ENCODE measurements at places on chromosomes 7 and 10.
A peak's percentile ranks its signal among the peaks of the same experiment; 100 is the strongest.

DNA sequence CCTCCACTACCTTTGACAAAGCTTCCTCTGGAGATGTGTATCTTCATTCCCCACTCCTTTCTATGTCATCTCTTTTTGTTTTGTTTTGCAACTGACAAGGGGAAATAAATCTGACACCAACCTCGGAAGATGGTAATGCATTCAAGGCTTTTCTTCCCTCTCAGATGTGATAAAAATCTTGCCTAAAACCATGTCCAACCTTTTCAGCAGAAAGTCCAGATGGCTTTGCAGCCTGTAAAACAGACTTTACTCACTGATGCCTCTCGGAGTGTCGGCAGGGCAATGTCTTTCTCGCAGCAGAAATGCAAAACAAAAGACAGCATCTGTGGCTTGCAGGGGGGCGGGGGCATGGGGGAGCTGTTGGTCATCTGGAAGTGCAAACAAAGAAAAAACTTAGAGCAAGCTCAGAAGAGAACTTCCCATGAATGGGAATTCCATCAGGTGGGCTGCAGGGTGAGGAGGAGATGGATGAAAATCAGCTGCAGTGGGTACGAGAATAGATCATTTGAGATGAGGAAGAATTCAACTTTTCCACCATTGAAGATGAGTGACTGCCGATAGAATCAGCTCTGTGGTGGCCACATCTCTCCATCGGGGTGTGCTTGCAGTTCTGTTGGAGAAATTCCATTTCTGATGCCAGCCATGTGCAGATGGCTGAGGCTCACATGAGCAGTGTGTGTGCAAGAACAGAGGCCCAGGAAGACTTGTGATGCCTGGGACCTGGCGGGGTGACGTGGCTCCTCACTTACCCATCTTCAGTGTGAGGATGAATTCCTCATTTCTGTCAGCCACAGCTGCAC lies 237.7 kb downstream of the WDR37 start:
- DNase-seq, result no peak
- no peaks in the 10 kb centered on the region for H3K36me3 ChIP-seq
- H3K4me1 ChIP-seq, result no peaks in the 10 kb centered on the region
- H3K27ac ChIP-seq, result no peak overlapping the region

DNA sequence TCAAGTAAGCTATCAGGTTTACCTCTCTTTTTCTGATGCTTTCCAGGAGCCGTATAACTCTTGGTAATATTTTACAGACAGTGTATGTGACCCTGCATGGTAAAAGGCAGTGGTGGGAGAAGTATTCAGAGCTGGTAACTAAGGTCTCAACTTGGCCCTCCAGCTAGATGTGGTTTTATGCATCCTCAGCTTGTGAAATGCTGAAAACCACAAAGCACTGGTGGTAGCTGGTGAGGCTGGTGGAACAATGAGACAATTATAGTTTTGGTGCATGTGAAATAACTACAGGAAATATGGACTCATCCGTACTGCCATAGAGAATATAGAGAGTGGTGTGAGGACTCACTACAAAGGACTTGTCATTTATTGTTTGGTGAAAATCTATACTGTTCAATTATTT lies 383.0 kb upstream of the PCDH15 start:
- no peak for DNase-seq
- no peaks in the 10 kb centered on the region for H3K36me3 ChIP-seq
- no peak overlapping the region for H3K27ac ChIP-seq

GRCh38 chr10:101489355-101489754 lies 98.7 kb downstream of the POLL start:
- H3K27ac ChIP-seq, result no peak overlapping the region
- DNase-seq, result no peak
- H3K27me3 ChIP-seq, result no peaks in the 10 kb centered on the region
- H3K36me3 ChIP-seq, result no peaks in the 10 kb centered on the region

GRCh38 chr7:77321300-77321699 lies 94.8 kb downstream of the GSAP start:
- no peak for DNase-seq
- no peaks in the 10 kb centered on the region for H3K36me3 ChIP-seq
- no peaks in the 10 kb centered on the region for H3K27me3 ChIP-seq
- H3K4me3 ChIP-seq, result no peak overlapping the region
- no peaks in the 10 kb centered on the region for H3K4me1 ChIP-seq
- no peak overlapping the region for H3K27ac ChIP-seq

DNA sequence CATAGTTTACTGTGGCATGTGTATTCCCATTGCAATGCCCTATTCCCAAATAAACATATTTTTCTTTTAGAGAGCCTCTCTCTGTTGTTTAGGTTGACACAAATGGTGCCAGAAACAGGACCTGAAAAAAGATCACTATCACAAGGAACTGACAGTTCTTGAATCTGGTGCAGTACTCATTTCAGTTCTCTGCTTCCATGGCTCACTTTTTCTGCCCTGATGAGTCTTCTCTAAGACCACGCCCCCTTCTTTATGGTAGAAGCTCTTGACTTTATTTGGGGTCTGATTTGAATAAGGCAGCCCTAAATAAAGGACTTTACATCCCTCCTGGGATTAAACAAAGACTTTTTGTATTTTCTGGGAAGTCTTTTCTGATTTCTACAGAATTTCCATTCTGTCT lies 3.5 kb upstream of the CCDC126 start:
- H3K4me1 ChIP-seq, result no peaks in the 10 kb centered on the region
- H3K27me3 ChIP-seq, result no peaks in the 10 kb centered on the region
- DNase-seq, result no peak

DNA sequence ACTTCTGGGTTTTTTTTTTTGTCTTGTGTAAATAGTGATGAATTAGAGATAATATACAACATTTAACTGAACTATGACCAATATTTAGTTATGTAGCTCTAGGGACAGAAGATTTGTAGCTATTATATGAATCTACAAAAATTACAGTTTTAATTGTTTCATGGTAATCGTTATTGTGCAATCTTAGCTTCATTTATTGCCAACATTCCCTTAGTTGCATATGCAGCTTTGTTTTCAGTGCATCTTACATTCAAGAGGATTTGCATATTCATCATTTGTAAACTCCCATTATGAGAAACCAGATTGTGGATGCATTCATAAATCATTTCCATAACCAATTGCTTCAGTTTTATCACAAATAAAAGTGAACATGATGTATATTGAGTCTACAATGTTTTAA lies 68.8 kb downstream of the MALRD1 start:
- H3K27ac ChIP-seq, result no peak overlapping the region
- no peaks in the 10 kb centered on the region for H3K36me3 ChIP-seq
- H3K4me3 ChIP-seq, result no peak overlapping the region
- H3K27me3 ChIP-seq, result no peaks in the 10 kb centered on the region
- H3K4me1 ChIP-seq, result no peaks in the 10 kb centered on the region
- DNase-seq, result no peak

GRCh38 chr10:109982123-109982522 lies 25.7 kb upstream of the ADD3 start:
- no peak overlapping the region for H3K4me3 ChIP-seq
- H3K27ac ChIP-seq, result peak overlapping the region; percentile 54
- H3K36me3 ChIP-seq, result no peaks in the 10 kb centered on the region
- no peaks in the 10 kb centered on the region for H3K4me1 ChIP-seq
- no peak for DNase-seq

DNA sequence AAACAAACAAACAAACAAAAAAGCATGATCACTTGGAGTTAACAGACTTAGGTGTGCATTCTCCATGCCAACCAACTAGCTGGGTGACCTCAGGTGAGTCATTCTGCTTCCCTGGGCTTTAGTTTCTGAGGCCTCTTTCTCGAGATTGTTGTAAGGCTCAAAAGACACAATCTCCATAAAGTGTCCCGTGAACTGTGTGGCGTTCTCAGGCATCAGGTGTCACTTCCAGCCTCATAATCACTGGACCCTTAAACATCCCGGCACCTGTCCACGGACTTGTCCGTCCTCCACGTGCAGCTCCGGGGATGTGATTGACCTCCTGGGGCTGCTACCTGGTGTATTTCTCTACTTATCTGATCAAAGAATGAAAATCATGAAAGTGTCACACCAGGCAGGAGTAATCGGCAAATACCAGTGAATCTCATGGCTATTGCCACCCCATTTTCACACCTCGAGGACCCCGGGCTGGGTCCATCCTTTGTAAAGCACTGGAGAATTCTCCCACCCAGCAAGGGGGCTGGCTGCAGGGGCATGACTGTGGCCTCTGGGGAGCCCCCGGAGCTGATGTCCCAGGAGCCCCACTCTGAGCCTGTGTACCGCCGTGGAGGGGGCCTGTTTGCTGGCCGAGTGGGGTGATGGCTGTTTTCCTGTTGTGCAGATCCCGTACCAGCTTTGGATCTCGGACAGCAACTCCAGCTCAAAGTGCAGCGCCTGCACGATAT lies 189.8 kb upstream of the SH2B2 start:
- H3K4me1 ChIP-seq, result peaks cover 5% of the 10 kb centered on the region
- peak; percentile 49 for DNase-seq
- no peak overlapping the region for H3K4me3 ChIP-seq
- peaks cover 17% of the 10 kb centered on the region for H3K36me3 ChIP-seq
- no peaks in the 10 kb centered on the region for H3K27me3 ChIP-seq
- no peak overlapping the region for H3K27ac ChIP-seq

- H3K27ac ChIP-seq, result no peak overlapping the region
- no peak overlapping the region for H3K4me3 ChIP-seq
- H3K4me1 ChIP-seq, result peaks cover 22% of the 10 kb centered on the region
- H3K36me3 ChIP-seq, result no peaks in the 10 kb centered on the region
- peak; percentile 52 for DNase-seq
Observed at GRCh38 chr7:1810961-1811849, 141.1 kb downstream of the ELFN1 start.

GRCh38 chr7:51242007-51242691 lies 74.5 kb downstream of the COBL start:
- H3K27ac ChIP-seq, result no peak overlapping the region
- H3K4me3 ChIP-seq, result no peak overlapping the region
- H3K36me3 ChIP-seq, result no peaks in the 10 kb centered on the region
- DNase-seq, result no peak
- no peaks in the 10 kb centered on the region for H3K27me3 ChIP-seq
- H3K4me1 ChIP-seq, result peaks cover 10% of the 10 kb centered on the region

- H3K36me3 ChIP-seq, result no peaks in the 10 kb centered on the region
- no peak for DNase-seq
- H3K27ac ChIP-seq, result no peak overlapping the region
- H3K4me3 ChIP-seq, result no peak overlapping the region
- H3K27me3 ChIP-seq, result no peaks in the 10 kb centered on the region
Observed at GRCh38 chr10:5947471-5948207, 29.7 kb downstream of the IL15RA start.

DNA sequence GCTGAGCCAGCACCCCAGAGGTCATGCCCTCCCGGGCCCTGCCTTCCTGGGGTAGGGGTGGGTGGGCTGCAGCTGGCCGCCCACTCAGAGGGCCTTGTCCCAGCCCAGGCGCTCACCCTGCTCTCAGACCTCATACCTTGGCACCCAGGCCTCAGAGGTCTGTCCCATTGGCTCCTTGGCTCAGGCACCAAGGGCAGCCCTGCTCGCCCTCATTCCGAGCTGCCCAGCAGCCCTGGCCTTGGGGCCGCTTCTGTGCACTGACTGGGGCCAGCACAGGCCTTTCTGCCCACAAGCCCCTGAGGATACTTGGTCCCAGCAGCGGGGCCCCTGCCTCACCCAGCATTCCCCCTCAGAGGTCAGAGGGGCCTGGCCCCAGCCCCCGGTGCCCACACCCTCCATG lies 34.3 kb downstream of the YKT6 start:
- H3K27me3 ChIP-seq, result no peaks in the 10 kb centered on the region
- no peak overlapping the region for H3K27ac ChIP-seq
- no peak for DNase-seq

DNA sequence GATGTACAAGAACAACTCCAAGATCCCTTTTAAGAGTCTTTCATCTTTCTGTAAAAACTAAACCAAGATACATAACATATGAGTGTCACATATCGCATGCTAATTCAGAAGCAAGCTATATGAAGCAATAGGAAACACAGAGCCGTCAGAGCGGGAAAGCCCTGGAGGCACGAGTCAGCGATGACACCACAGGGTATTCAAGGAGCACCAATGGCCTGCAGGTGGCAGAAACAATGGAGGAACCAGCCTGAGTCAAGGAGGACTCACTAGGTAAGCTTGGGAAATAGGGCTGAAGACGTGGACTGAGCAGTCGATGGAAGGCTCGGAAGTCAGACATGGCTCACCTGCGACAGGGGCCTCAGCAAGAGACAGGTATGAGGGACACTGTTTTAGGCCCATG lies 214.4 kb downstream of the FAM107B start:
- H3K27ac ChIP-seq, result no peak overlapping the region
- DNase-seq, result no peak
- H3K4me3 ChIP-seq, result no peak overlapping the region

GRCh38 chr7:155219947-155220769 lies 77.5 kb upstream of the INSIG1 start:
- no peak overlapping the region for H3K4me3 ChIP-seq

- H3K4me1 ChIP-seq, result no peaks in the 10 kb centered on the region
- no peak overlapping the region for H3K27ac ChIP-seq
- peak; percentile 65 for DNase-seq
- no peak overlapping the region for H3K4me3 ChIP-seq
Observed at GRCh38 chr7:24963218-24963617, 16.8 kb downstream of the OSBPL3 start.

- H3K4me3 ChIP-seq, result no peak overlapping the region
- H3K4me1 ChIP-seq, result peaks cover 10% of the 10 kb centered on the region
- no peaks in the 10 kb centered on the region for H3K36me3 ChIP-seq
- DNase-seq, result no peak
Observed at GRCh38 chr10:78634835-78635234, 433.9 kb upstream of the ZMIZ1 start.

DNA sequence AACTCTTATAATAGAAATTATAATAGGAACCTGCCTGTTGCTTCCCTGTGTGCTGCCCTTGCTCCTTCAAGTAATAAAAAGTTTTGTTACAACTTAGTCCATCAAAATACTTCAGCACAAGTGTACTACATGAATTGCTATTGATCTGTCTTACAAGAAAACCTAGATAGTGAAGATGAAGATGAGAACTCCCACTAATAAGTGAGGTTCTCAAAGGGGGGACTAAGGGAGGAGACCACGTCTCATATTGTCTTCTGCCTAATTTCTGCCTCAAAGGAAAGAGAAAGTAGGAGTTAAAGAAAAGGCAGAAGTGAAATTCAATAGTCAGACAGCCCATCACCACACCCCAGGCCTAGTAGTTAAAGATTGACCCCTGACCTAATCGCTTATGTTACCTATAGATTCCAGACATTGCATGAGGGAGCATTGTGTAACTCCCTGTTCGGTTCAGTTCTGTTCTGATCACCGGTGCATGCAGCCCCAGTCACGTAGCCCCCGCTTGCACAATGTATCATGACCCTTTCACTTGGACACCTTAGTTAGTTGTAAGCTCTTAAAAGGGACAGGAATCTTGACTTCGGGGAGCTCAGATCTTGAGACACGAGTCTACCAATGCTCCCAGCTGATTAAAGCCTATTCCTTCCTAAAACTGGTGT lies 18.2 kb upstream of the CHST3 start:
- DNase-seq, result no peak
- no peaks in the 10 kb centered on the region for H3K4me1 ChIP-seq
- H3K27ac ChIP-seq, result no peak overlapping the region
- no peaks in the 10 kb centered on the region for H3K36me3 ChIP-seq
- no peak overlapping the region for H3K4me3 ChIP-seq

Measured in right atrium auricular region (tissue), 2 donors.